SJSA1 (cell line): ENCODE measurements at places on chromosomes 2 and 18.

DNA sequence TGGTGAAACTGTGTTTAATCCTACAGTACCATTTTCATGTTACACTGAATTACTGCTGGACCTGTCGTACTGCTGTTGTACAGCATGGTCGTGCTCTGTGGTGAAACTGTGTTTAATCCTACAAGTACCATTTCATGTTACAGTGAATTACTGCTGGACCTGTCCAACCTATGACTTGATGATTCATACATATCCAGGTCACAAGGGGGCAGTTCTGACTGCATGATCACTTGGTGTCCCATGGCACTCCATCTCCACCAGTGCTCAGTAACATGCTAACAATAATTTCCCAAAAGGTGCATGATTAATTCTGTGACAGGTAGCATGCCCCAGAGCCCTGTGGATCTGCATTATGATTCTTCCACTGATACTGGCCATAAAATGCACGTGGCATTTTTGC lies 101.6 kb downstream of the ADCYAP1 start:
- DNase-seq, result no peak

DNA sequence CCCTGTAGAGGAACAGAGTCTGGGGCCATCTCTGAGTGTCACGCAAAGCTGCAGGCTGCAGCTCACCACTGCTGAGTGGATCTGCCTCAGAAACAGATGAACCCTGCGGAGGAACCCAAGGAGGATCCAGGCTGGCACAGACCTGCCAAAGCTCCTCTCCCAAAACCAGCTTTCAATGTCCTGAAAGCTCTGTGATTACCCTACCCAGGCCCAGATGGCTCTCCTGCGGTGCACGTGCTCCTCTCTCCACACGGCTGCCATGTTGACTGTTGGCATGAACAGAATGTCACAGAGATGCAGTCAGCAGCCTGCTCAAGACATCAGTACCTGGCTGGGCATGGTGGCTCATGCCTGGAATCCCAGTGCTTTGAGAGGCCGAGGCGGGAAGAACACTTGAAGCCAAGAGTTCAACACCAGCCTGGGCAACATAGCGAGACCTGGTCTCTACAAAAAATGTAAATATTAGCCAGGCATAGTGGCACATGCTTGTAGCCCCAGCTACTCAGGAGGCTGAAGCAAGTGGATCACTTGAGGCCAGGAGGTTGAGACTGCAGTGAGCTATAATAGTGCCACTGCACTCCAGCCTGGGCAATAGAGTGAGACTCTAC lies 216.8 kb downstream of the MGAT5 start:
- DNase-seq, result peak; percentile 14

DNA sequence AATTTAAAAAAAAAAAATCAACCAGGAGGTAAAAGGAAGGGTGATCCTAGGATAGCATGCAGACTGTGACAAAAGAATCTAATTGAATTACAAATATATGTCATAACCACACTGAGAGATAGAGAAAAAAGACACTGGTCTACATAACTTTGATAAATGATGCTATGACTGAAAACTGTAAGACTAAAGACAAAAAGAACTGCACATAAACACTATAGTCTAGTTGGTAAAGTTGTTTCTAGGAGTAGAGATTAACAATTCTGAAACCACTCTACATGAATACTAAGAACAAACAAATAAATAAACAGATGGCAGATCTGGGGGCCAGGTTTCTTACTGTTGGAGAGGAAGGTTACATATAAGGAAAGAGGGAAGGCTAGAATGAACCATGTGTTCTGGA lies 14.6 kb upstream of the CHAC2 start:
- no peak for DNase-seq

DNA sequence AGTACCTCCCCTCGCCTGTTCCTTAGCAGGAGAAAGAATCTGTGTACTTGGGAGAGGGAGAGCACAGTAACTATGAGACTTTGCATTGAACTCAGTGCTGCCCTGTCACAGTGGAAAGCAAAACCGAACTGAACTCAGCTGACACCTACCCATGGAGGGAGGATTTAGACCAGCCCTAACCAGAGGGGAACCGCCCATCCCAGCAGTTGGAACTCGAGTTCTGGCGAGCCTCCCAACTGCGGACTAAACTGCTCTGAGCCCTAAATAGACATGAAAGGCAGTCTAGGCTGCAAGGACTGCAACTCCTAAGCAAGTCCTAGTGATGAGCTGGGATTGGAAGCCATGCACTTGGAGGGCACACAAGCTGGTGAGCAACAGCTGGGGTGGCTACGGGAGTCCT lies 110.4 kb downstream of the GRB14 start:
- no peak for DNase-seq

DNA sequence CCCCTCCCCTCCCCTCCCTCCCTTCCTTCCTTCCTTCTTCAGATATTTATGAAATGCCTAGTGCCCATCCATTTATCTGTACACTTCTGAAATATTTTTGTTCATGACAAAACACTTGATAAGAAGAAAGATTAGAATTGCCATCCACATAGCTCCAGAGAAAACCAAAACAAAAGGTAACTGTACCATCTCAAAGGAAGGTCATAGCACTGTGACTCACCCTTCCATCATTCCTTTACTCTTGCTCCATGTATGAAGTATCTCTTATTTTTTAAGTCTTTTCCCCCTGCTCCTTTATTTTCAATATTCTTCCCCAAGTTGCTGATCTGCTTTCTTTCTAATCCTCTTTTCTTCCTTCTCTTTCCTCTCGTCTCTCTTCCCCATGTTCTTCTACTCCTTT lies 9.9 kb downstream of the CNTNAP5 start:
- no peak for DNase-seq

DNA sequence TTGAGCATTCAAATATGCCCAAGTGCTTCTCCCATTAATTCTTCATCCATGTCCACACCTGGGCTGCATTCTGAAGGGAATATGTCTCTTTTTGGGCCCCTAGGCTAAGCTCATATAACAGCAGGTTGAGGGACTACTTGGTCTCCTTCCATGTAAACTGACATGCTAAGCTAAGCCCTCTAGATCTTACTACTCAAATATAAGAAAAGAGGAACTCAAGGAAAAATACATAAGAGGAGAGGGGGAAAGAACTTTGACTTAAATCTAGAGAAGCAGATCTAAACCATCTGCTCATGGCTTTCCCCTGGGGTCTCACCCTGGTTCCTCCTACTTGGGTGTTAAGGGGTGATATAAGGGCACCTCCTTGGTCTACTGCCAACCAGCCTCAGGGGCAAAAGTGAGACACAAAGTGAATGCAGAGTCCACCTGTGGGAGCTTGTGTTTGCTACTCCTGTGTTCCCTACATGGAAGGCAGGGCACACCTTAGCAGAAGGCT lies 19.8 kb upstream of the NFU1 start:
- DNase-seq, result no peak

DNA sequence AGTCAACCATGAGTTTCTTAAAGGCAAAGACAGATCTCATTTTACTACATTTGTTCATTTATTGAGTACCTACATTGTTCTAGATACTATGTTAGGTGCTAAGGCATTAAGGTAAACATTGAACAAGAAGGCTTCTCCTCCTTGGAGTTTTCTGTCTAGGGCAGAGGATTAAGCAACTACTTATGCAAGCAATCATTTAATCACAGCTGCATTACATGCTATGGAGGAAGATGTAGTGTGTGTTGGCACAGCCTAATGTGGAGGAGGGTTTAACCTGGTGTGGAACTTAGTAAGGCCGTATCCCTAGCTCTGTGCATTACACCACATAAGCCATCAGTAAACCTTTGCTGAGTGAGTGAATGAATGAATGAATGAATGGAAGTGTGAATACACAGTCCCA lies 106.5 kb upstream of the MAP3K20 start:
- no peak for DNase-seq

GRCh38 chr2:171407030-171407675 lies 26.6 kb downstream of the METTL8 start:
- no peak for DNase-seq

GRCh38 chr2:67057901-67058703 lies 339.0 kb upstream of the ETAA1 start:
- no peak for DNase-seq

DNA sequence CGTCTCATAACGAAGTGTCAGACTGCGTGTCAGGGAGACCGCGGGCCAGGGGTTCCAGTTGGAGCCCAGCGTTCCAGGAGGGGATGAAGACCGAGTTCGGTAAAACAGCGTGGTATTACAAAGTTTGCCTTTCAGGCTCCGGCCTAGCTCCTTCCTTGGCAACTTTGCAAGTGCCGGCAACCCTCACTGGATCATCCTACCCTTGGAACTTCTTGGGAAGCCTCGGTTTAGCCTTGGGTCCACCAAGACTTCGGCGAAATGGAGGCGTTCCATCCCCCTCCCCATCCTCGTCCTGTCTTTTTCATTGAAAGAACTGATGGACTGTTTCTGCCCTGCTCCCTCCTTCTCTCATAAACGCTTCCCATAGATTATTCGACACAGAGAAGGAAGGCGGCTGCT lies 10.4 kb upstream of the SKOR2 start:
- no peak for DNase-seq

DNA sequence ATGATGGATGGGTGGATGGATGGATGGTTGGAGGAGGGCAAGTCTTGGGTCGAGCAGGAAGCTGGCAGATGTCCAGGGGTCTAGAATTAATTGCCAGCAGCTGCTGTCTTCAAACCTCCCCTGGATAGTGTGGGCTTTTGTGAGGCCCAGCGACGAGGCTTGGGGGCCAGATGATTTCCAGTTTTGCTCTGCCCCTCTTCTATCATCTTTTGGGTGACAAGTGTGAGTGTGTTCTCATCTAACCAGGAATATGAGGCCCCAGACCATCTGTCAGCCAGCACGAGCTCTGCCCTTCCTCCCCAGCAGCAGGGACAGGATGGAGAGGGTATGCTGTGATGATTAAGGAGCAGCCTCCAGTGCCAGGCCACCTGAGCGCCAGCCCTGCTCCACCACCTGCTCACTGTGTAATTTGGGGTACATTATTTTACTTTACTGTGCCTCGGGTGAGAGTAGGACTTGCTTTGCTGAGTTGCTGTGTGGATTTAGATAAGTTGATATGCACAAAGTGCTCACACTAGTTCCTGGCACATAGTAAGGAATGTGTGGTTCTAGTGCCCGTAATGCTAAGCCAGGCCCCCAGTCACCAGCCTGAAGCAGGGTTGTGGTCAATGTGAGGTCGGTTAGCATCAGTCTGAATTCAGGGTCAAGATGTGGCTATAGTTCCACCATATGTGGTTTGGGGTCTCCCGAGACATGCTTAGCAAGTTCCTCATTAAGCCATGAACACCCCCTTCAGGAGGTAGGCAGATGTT lies 251.1 kb downstream of the CYP26B1 start:
- DNase-seq, result no peak

GRCh38 chr2:238569507-238570195 lies 142.9 kb downstream of the ASB1 start:
- no peak for DNase-seq

GRCh38 chr2:67684991-67685390 lies 287.9 kb downstream of the ETAA1 start:
- no peak for DNase-seq

- DNase-seq, result no peak
Observed at GRCh38 chr2:45132551-45132950, 123.3 kb upstream of the SIX2 start.

GRCh38 chr2:189467593-189467992 lies 26.3 kb downstream of the WDR75 start:
- DNase-seq, result no peak

- DNase-seq, result no peak
Observed at GRCh38 chr2:104408266-104408665, 445.6 kb upstream of the POU3F3 start.

DNA sequence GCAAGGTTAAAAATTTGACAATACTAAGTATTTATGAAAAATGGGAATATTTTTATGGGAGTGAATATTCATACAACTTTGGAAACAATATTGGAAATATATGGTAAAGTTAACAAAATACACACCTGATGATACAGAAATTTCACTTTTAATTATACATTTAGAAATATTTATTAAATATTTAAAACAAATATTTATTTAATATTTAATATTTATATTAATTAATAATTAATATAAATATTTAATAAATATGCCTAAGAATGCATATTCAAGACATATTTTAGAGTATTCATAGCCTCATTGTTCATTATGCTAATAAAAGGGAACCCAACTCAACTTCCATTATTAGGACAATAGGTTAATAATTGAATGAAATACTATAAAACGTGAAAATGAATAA lies 7.0 kb upstream of the DYNAP start:
- DNase-seq, result no peak

GRCh38 chr2:24834733-24835395 lies 41.6 kb downstream of the CENPO start:
- DNase-seq, result no peak

DNA sequence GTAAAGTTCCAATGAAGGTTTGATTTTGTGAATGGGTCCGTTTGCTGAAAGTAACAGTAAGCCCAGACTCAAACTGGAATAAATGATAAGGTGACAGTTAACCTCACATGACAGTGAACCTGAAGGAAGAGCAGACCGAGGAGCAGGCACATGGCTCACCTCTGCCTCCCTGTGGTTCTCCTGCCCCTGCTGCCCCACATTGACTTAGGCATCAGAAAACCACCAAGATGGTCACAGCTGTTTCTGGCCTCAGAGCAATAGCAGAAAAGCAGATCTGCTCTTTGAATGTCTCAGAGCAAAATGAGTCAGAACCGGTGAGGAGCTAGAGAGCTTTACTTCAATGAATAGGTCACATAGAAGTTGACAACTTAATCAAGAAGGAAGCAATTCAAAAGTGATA lies 487.6 kb downstream of the METTL4 start:
- DNase-seq, result no peak

- DNase-seq, result no peak
Observed at GRCh38 chr2:134900151-134900550, 18.5 kb upstream of the CCNT2 start.

- no peak for DNase-seq
Observed at GRCh38 chr2:2828774-2829368, 497.8 kb upstream of the MYT1L start.

- no peak for DNase-seq
Observed at GRCh38 chr2:216715402-216715974, 20.1 kb upstream of the IGFBP5 start.

DNA sequence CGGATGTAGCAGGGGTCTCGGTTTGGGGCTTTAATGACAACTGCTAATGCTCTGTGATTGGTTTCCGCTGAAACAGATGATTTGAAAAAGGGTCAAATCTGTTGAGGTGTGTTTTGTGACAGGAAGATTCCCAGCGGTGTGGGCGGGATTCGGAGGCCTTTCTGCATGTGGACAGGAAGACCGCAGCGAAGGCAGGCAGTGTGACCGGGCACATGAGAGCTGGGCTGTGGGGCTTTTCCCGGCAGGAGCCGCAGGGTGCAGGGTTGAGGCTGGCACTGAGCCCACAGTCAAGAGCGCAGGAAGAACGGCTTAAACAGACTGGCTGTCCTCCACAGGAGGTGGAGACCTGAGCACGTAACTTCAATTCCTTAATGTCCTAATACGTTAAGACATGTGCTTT lies 180.0 kb upstream of the TPO start:
- no peak for DNase-seq
